Neural progenitor cell (in vitro differentiated cells): ENCODE measurements at places on chromosomes 3 and 15.
A peak's percentile ranks its signal among the peaks of the same experiment; 100 is the strongest.

DNA sequence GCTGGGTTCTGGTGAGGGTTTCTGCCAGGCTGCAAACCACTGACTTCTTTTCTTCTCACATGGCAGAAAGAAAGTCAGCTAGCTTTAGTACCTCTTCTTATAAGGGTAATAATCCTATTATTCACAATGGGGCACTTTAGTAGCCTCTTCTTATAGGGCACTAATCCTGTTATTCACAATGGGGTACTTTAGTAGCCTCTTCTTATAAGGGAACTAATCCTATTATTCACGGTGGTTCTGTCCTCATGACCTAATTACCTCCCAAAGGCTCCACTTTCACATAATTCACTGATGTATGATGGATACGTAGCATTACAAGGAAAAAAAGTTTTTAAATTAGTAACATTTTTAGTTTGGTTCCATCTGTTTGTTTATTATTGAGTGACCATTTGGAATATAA lies 671.3 kb downstream of the NSUN3 start:
- DNase-seq: peak; percentile 89
- H3K4me1 ChIP-seq: no peaks in the 10 kb centered on the region
- no peak overlapping the region for H3K27ac ChIP-seq
- H3K27me3 ChIP-seq: peaks cover 99% of the 10 kb centered on the region
- no peak overlapping the region for H3K4me3 ChIP-seq

DNA sequence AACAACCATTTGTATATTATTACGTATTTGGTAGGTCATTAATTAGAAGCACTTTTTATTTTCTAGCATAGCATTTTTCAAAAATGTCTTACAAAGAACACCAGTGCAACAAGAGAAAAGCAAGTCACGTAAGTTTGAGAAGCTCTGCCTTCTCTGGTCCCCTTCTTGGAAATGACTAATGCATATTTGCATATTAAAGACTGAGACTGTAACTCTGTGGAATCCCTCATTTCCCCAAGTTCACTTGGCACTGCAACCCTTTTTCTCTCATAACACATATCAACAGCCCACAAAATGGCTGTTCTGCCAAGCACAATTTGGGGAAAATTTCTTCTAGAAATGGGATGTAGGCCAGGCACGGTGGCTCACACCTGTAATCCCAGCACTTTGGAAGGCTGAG lies 176.3 kb downstream of the ERC2 start:
- DNase-seq: no peak
- H3K27ac ChIP-seq: no peak overlapping the region
- H3K4me1 ChIP-seq: peaks cover 3% of the 10 kb centered on the region
- H3K36me3 ChIP-seq: no peaks in the 10 kb centered on the region
- H3K27me3 ChIP-seq: no peaks in the 10 kb centered on the region

GRCh38 chr15:64596701-64597476 lies 136.5 kb downstream of the ZNF609 start:
- no peaks in the 10 kb centered on the region for H3K27me3 ChIP-seq
- H3K4me1 ChIP-seq: peaks cover 24% of the 10 kb centered on the region

GRCh38 chr15:95302809-95303208 lies 1027.7 kb upstream of the NR2F2 start:
- no peak for DNase-seq
- H3K4me1 ChIP-seq: peaks cover 16% of the 10 kb centered on the region
- H3K4me3 ChIP-seq: no peak overlapping the region
- H3K27ac ChIP-seq: no peak overlapping the region
- no peaks in the 10 kb centered on the region for H3K36me3 ChIP-seq

- H3K36me3 ChIP-seq: no peaks in the 10 kb centered on the region
- no peak for DNase-seq
- H3K4me1 ChIP-seq: peaks cover 8% of the 10 kb centered on the region
- H3K4me3 ChIP-seq: no peak overlapping the region
Measured at GRCh38 chr3:39249453-39250115, 30.3 kb downstream of the CX3CR1 start.

- peaks cover 8% of the 10 kb centered on the region for H3K36me3 ChIP-seq
- H3K4me3 ChIP-seq: no peak overlapping the region
- H3K4me1 ChIP-seq: peaks cover 18% of the 10 kb centered on the region
Measured at GRCh38 chr3:15040844-15041243, 24.3 kb downstream of the MRPS25 start.

- H3K4me1 ChIP-seq: peaks cover 15% of the 10 kb centered on the region
- H3K27me3 ChIP-seq: no peaks in the 10 kb centered on the region
- no peak overlapping the region for H3K27ac ChIP-seq
Measured at GRCh38 chr3:27985369-27986035, 255.9 kb upstream of the CMC1 start.

- H3K27me3 ChIP-seq: no peaks in the 10 kb centered on the region
- H3K4me3 ChIP-seq: no peak overlapping the region
- H3K4me1 ChIP-seq: peaks cover 22% of the 10 kb centered on the region
- H3K27ac ChIP-seq: no peak overlapping the region
- no peaks in the 10 kb centered on the region for H3K36me3 ChIP-seq
Measured at GRCh38 chr15:58434334-58434875, 2.6 kb downstream of the LIPC start.

GRCh38 chr15:72161361-72162132 lies 36.0 kb downstream of the GRAMD2A start:
- H3K27ac ChIP-seq: no peak overlapping the region
- H3K4me1 ChIP-seq: peaks cover 8% of the 10 kb centered on the region
- DNase-seq: peak; percentile 48

DNA sequence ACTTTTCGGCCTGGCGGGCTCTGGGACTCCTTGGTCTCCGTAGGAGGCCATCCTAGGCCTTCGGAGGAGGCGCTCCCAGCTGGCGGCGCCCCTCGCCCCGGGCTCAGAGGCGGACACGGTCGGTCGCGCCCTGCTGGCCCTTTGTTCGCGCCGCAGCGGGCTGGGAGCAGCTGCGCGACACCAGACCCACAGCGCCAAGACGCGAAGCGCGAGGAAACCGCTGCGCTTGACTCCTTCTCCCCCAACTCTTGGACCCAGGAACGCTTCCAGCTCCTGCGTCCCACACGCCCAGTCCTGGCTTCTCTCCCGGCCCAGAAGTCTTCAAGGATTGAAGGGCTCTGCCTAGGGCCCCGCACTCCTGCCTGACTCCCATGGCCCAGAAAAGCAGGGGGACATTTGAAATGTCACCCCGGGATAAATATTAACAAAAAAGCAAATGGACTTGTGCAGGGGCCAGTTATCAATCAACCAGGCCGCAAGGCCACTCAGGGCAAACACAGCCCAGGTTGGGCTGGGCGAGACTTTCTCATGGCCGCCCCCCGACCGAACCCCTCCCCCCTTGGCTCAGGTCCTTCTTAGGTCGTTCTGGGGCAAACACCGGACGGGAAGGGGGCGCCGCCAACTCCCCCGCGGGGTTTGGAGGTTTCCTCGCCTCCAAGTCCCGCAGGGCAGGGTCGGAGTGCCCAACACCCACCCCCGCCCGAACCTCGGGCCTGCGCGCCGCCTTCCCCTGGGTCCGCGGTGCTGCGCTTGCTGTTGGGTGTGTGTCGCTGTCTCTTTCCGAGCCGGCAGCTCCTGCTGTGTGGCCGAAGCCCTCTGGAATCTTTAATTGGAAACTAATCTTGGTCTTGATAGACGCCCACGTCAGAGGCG lies 5.1 kb downstream of the ONECUT1 start:
- no peak overlapping the region for H3K27ac ChIP-seq
- peak; percentile 69 for DNase-seq
- H3K4me3 ChIP-seq: peak overlapping the region; percentile 50

DNA sequence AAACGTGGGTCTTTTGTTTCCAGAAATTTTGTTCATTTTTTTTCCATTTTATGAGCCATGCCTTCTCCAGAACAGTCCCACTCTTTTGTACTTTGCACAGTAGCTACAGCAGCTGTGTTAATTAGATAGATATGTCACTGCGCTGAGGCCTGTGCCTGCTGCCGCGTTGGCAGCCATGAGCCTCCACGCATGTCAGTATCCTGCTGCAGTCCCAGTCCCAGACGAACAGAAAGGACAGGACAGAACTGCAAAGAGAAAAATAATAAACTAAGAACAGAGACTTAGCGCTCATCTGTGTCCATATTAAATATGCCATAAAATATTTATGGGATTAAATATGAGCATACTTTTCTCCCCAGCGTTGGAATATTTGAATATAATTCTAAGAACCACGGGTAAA lies 442.4 kb upstream of the RARB start:
- no peak overlapping the region for H3K4me3 ChIP-seq
- no peak for DNase-seq
- H3K27me3 ChIP-seq: no peaks in the 10 kb centered on the region
- no peaks in the 10 kb centered on the region for H3K36me3 ChIP-seq
- peaks cover 10% of the 10 kb centered on the region for H3K4me1 ChIP-seq

- no peak overlapping the region for H3K27ac ChIP-seq
- no peaks in the 10 kb centered on the region for H3K27me3 ChIP-seq
- no peak for DNase-seq
- no peaks in the 10 kb centered on the region for H3K36me3 ChIP-seq
- H3K4me1 ChIP-seq: no peaks in the 10 kb centered on the region
- no peak overlapping the region for H3K4me3 ChIP-seq
Measured at GRCh38 chr15:74500401-74500800, 39.4 kb upstream of the UBL7 start.

DNA sequence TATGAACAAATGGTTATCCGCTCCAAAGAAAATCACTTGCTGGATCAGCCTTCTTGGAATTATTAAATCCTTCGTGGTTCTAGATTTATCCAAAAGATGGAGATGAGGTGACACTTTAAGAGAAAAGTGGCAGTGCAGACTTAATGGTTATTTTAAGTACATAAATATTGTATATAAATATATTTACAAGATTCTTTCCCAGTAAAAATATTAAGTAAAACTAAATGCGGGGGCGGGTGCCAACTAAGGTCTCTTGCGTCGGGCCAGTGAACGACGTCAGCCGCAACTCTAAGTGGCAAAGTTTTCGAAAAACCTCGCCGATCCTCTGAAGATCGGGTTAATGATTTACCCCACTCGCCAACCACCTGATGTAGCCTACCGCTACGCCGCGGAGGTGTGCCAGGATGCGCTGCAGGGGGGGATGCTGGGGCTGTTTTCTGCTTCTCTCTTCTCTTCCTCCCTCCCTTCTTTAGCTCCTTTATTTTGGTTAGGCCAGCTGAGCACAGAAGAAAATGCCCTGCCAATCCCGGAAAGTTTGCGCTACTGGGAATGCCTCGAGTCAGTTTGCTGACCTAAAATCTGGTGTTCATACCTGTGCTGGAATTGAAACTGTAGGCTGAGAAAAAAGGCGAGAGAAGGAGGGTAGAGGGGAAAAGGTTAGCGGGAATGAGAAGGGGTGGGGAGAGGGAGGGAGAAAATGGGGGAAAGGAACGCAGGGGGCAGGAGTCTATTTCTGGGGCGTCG lies 7.6 kb upstream of the FOXB1 start:
- DNase-seq: no peak
- H3K4me1 ChIP-seq: peaks cover 75% of the 10 kb centered on the region
- peak overlapping the region; percentile 47 for H3K4me3 ChIP-seq
- no peaks in the 10 kb centered on the region for H3K36me3 ChIP-seq
- no peak overlapping the region for H3K27ac ChIP-seq
- peaks cover 73% of the 10 kb centered on the region for H3K27me3 ChIP-seq
